ENCODE measurements at places on chromosomes 12 and 14.

- DNase-seq = no peak
Measured at GRCh38 chr12:121803861-121804416, at the start of gene SETD1B. Gene SETD1B (plus strand): TSS chr12:121804009. CDS start chr12:121804738, 729 bp downstream.

GRCh38 chr12:55687746-55688145 is 20.0 kb downstream of the ITGA7 start:
- no peak for DNase-seq

- no peak for DNase-seq
Measured at GRCh38 chr12:67692966-67693365, 44.4 kb downstream of the DYRK2 start.

DNA sequence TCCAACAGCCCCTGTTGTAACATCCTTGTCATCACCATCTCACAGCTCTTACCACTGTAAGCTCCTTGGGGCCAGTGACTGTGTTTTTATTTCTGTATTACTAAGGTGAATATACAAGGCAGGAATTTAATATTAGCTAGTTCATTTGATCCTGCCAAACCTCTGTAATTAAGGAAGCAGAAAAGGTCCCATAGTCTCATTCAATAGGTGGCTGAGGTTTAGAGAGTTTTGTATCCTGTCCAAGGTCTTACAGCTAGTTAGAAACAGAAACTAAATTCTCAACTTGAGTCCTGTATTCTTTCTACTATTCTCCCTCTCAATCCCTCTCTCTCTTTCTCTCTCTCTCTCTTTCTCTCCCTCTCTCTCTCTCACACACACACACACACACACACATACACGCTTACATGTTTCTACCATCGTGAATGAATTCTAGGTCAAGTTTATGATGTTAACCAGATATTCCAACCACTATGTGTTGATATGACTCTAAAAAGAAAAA is 543 bp upstream of the GLIPR1 start:
- DNase-seq = no peak

GRCh38 chr12:3097186-3097804 is 20.1 kb downstream of the TSPAN9 start:
- DNase-seq = no peak

DNA sequence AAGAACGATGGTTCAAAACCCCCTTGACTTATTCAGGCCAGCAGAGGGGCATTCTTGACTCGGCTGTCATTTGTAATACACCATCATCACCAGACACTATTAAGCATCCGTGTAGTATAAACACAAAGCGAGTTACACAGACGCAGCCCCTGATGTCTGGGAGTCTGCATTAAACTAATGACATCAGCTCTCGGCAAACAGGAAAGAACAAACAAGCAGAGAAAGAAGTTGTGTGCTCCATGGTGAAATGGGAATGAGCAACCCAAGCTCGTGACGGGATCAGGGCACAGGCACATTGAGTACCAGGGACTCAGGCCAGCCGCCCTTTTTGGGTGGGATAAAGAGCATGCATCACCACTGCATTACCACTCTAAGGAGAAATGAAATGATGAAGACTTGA is 460.1 kb downstream of the MED13L start:
- DNase-seq = no peak

GRCh38 chr12:124841558-124841945 is 22.1 kb downstream of the SCARB1 start:
- DNase-seq = no peak

DNA sequence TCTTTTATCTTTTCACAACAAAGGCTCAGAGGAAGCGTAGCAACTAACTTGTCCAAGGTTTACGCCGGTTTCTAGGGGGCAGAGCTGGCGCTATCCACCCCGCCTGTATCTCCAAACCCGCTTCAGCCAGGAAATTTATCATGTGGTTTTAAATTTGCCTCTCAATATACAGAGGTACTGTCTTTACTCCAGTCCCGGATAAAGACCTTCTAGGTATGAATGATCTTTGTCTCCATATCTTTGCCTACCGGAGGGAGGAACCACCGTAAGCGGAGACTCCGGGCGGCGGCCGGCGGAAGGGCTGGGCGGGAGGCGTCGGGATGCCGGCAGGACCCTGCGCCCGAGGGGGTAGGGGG is 693 bp upstream of the RIMKLB start:
- DNase-seq = no peak

GRCh38 chr12:130423136-130423535 is 85.4 kb downstream of the PIWIL1 start:
- DNase-seq = no peak

DNA sequence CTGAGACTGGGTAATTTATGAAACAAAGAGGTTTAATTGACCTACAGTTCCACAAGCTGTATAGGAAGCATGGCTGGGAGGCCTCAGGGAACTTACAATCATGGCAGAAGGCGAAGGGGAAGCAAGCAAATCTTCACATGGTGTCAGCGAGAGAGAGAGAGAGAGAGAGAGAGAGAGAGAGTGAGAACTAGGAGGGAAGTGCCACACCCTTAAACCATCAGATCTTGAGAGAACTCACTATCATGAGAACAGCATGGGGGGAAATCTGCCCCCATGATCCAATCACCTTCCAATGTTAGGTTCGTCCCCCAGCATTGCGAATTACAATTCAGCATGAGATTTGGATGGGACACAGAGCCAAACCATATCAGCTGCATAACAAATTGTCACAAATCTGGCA is 96.7 kb downstream of the CHST11 start:
- no peak for DNase-seq

- no peak for DNase-seq
Measured at GRCh38 chr14:23005451-23006187, 4.3 kb downstream of the C14orf93 start.

DNA sequence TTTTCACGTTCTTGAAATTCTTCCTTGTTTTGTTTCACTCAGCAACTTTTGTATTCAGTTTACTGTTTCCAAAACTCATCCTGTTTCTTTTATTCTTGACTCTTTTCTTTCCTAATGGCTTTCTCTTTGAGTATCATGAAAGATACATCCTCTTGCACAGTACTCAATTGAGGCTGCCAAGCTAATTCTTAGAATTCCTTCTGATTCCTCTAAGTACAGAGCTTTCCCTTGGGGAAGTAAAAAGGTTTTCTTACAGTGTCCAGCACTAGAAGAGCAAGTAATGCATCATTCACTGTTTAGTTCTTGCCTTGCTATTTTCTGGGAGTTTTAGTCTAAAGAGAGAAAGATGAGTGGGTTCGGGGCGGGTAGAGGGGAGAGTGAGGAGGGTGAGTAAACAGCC is 154.1 kb downstream of the NEDD1 start:
- no peak for DNase-seq

DNA sequence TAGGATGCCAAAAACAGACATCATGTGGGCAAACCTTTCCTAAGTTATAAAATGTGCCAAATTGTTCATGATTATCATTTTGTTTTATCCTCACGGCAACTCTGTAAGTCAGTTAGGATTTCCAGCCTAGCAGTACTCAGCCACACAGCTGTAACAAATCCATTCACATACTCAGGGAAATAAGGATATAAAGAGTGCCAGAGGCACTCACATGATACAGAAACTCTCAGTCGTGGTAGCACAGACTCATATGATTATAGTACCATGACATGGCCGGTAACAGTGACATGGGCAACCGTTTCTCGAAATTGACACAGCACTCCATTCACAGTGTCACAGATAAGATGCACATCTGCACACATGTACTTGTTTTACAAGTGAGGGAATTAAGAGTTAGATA is 344.2 kb downstream of the LRIG3 start:
- DNase-seq = no peak

DNA sequence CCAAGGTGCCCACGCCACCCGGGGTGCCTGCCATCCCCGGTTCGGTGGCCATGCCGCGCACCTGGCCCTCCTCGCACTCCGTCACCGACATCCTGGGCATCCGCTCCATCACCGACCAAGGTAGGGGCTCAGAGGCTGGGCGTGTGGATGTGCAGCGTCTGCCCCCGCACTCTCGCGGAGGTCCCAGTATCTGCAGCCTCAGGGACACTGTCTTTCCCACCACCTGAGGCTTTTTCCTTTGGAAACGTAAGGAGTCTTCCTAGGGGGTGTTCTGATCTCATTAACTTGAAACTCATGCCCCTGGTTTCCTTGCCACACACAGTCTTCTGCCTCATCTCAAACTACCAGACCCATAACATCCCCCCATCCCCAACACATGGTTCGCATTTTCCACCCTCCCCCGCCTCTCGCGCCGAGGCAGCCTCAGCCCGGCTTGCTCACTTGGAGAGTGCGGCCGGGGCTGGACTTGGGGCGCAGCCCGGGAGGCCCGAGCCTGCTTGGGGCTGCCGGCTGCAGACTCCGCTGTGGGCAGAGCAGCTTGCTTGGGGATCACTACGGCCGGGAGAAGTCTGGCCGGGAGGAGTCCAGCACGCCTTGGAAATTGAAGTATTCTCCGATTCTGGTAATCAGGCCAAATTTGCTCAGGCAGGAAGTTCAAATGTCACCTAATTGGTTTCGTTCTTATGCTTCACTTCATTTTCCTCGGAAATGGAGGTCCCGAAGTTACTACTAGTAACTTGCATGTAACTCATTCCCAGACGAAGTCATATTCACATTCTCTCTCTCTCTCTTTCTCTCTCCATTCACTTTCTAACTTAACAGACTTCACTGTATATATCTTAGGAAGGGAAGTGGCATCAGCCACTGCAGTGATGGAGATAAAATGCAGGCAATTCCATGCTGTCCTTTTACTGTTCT is 2.0 kb downstream of the PAX9 start:
- DNase-seq = no peak

GRCh38 chr14:102323102-102323501 is 3.6 kb downstream of the ZNF839 start:
- DNase-seq = no peak

GRCh38 chr14:54637270-54638134 is 70.6 kb downstream of the SAMD4A start:
- no peak for DNase-seq

- DNase-seq = no peak
Measured at GRCh38 chr12:88336076-88336739, 194.1 kb downstream of the TMTC3 start.

GRCh38 chr14:35470755-35471154 is 63.2 kb upstream of the INSM2 start:
- no peak for DNase-seq

DNA sequence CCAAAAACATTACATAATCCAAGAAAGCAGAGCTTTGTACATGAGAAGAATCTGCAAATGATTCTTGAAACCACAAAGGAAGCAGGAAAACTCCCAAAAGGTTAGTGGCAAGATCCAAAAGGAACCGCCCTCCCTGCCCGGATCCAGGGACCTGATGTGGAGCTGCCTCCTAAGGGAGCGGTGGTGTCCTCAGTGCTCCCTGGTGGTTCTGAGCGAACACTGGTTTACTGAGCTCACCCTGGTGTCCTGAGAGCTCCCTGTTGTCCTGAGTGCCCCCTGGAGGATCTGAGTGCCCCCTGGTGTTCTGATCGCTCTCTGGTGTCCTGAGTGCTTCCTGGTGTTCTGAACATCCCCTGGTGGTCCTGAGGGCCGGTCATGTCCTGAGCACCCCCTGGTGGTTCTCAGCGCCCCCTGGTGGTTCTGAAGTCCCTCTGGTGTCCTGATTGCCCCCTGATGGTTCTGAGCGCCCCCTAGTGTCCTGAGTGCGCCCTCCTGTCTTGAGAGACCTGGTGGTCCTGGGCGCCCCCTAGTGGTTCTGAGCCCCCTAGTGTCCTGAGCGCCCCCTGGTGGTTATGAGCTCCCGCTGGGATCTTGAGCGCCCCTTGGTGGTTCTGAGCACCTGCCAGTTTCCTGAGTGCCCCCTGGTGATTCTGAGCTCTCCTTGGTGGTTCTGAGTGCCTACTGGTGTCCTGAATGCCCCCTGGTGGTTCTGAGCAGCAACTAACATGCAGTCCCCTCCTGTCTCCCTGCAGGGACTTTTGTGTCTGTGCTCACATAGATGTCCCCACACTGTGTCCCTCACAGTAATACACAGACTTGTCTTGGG is 891.1 kb downstream of the TMEM121 start:
- DNase-seq = peak; percentile 94

- DNase-seq = no peak
Measured at GRCh38 chr14:99148131-99148530, 123.9 kb downstream of the BCL11B start.

DNA sequence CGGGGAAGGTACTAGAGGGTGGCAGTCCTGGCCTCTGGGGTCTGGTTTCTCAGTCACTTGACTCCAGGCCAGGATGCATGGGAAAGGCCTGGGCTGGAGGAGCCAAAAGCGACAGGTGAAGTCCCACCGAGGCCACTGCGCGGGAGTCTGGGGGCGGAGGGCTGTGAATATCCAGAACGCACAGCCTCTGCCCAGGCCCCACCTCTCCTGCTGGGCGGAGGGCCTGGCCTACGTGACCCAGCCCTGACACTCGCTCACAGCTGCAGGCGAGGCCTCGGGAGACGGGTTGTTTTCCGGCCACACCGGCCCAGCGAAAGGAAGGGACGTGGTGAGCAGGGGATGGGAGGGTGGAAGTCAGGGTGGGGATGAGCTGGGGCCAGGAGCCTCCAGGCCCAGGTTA is 91.2 kb downstream of the RFLNA start:
- no peak for DNase-seq

GRCh38 chr14:66076176-66076575 is 410.0 kb upstream of the CCDC196 start:
- DNase-seq = no peak

GRCh38 chr12:60014436-60014835 is 418.6 kb downstream of the SLC16A7 start:
- no peak for DNase-seq

- no peak for DNase-seq
Measured at GRCh38 chr14:22047115-22047514, 373.5 kb upstream of the OR4E1 start.

GRCh38 chr12:29088611-29089219 is 60.4 kb upstream of the FAR2 start:
- no peak for DNase-seq

- no peak for DNase-seq
Measured at GRCh38 chr14:56676042-56676441, 96.4 kb downstream of the TMEM260 start.

- DNase-seq = no peak
Measured at GRCh38 chr14:99552572-99553216, 51.3 kb downstream of the CCDC85C start.

DNA sequence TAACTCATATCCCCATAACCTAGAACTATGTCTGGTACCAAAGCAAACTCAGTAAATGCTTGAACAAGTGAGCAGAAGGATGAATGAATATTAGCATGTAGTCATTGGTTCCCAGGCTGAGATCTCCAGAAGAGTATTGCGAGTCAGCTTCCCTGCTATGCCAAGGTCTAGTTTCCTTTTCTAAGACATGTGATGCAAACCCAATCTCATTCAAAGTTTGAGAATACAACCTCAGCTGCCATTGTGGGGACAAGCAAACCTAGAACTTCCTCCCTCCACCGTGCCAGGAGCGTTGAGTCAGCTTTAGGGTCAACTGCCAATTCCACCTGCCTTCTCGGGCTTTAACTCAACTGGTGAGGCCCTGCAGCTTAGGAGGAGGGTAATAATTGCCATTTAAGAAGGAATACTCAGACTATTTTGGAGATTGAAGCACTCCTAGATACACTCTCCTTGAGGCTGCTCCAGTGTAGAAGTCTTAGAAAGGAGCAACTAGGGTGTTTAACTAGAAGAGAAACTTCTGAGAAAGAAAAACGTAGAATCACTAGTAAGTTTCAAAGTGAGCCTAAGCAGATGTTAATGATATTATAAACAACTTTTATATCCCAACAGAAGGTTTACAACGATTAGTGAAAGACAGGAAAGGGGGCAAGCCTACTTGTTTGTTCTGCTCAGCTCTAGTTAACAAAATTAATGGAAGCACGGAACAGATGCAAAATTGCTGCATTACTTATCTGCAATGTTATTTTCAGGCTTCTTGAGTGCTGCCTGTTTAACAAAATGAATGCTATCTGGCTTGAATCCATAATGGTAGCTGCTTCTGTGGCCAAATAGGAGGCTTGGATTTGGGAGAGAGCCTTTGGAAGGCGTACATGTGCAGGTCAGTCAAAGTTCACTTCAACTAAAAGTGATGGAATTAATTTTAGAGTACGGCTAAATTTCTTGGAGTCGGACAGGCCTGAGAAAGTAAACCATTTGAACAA is 96.9 kb downstream of the HELB start:
- no peak for DNase-seq

Data from stimulated activated CD4-positive, alpha-beta T cell treated with anti-CD3 and anti-CD28 coated beads, Interleukin-1b, Interleukin-23, amount 100 ng/mL, for 1 hour (primary cell).